Skin of body (tissue), 3 donors: ENCODE measurements at places on chromosomes 12 and 14. TPM values are rescaled to one million over a fixed set of nuclear protein-coding genes. Genes with fewer than 3 reads are reported as not detected.

Gene KRT6B
- total RNA-seq, result 204 TPM

Gene CELA1
- total RNA-seq, result not detected

Gene DDX55
- 16.9 TPM for total RNA-seq

GRCh38 chr14:75310295-75311111, 31.9 kb downstream of the FOS start:
- DNase-seq, result peak; percentile 86

DNA sequence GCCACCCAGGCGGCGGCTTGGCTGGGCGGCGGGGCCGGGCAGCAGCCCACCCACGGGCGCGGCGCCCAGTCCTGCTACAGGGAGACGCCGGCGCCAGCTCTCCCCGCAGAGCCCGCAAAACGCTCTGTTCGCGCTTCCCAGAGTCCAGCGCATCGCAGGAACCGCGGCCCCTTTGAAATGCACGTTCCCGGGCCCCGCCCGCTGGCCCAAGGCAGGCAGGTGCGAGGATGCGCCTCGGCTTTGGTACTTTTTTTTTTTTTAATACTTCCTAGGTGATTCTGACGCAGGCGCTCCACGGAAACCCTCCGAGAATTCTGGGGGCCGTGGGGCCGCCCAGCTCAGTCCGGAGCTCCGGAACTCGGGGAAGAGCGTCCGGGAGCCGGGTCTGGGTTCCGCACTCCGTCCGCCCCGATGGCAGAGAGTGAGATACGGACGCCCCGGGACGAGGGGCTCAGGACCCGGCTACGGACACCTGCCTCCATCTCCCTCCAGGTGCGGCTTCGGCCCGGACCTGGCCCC, 483 bp downstream of the POC1B start:
- no peak for DNase-seq

Gene KRT77
- 110 TPM for total RNA-seq

DNA sequence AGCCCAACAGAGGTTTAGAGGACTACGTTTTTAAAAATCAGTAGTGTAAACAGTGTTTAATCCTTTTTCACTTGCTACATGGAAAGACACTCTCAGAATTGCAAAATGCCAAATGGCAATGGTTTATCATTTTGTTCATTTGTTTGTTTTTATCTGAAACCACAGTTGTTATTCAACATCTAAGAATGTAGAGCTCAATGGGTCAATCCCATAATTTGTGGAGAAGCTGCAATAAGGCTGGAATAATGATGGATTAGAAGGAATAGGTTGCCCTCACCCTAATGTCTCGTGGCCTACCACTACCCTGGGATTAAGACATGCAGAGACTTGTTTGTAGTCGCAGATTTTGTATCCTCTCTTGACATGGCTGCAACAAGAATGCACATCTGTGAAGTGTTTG, 115.7 kb downstream of the LLPH start:
- DNase-seq, result no peak

Gene NEDD8
- total RNA-seq, result 73.5 TPM

Gene KRT8
- total RNA-seq, result 16.2 TPM

Gene PCED1B
- total RNA-seq, result 0.49 TPM

Gene LRTM2
- total RNA-seq, result 0.20 TPM

DNA sequence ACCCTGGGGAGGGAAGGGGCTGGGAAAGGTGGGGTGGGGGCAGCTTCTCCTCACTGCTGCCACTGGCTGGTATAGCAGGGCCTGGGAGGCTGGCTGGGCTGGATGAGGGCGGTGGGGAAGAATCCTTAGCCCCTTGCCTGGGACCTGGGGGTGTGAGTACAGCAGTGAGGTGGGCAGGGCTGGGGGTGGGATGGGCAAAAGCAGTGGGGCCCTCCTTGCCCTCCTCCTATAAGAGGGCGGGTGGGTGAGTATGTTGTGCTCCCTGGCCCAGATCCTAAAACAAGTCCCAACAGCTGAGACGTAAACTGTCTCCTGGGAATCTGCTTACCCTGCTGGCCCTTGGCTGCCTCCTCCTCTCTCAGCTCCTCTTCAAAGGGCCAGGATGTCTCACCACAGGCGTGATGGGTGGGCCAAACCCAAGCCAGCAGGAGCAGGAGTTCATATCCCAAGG, 2.2 kb downstream of the NCKAP5L start:
- peak; percentile 26 for DNase-seq

DNA sequence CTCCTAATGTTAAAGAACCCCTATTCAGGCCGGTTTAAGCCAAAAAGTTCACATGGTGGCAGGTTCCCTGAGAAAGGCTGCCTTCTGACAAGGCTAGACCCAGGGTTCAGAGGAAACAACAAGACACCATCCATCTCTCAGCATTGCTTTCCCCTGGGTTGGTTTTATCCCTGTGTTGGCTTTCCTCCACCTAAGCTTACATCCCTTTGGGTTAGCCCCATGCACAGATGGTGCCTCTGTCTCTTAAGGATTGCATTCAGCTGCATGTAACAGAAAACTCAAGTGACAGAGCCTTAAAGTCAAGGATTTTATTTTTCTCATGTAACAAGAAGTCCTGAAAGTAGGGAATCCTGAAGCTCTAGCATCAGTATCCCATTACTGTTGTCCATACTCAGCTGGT, 42.8 kb upstream of the RIN3 start:
- no peak for DNase-seq

Gene ALKBH1
- 9.7 TPM for total RNA-seq

Gene TPPP2
- total RNA-seq, result not detected

DNA sequence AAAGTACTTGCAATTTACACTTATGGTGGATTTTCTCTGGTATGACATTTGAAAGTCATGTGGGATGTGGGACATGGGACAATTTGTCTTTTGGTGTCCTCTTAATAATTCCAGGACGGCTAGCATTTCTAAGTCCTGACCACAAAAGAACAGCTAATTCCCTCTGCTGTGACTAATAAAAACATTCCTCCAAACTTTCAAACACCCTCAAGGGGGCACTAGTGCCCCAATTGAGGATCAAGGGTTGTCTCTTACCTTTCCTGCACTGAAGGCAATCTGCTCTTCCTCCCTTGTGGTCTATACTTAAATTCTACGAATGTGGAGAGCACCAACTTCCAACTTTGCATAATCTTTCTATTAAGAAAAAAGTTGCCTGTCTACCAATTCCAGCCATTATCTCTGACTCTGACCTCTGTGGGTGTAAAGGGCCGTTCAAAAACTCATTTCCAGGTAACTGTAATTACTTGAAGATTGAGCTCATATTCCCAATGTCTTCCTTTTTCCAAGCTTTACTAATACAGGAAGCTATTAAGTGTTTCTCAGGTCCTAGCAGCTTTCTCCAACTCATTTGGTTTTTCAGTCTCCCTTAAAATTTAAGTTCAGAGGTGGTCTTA, 210.2 kb downstream of the PTPRO start:
- no peak for DNase-seq
